H9 (cell line): ENCODE measurements at places on chromosomes 3 and 15.

GRCh38 chr3:19060404-19060803 lies 87.9 kb upstream of the KCNH8 start:
- DNase-seq: no peak

- no peak for DNase-seq
These were observed 60.0 kb upstream of the GADL1 start for GRCh38 chr3:30954426-30954825.

- no peak for DNase-seq
These were observed 1.5 kb upstream of the TCF12 start for GRCh38 chr15:56916825-56917477.

DNA sequence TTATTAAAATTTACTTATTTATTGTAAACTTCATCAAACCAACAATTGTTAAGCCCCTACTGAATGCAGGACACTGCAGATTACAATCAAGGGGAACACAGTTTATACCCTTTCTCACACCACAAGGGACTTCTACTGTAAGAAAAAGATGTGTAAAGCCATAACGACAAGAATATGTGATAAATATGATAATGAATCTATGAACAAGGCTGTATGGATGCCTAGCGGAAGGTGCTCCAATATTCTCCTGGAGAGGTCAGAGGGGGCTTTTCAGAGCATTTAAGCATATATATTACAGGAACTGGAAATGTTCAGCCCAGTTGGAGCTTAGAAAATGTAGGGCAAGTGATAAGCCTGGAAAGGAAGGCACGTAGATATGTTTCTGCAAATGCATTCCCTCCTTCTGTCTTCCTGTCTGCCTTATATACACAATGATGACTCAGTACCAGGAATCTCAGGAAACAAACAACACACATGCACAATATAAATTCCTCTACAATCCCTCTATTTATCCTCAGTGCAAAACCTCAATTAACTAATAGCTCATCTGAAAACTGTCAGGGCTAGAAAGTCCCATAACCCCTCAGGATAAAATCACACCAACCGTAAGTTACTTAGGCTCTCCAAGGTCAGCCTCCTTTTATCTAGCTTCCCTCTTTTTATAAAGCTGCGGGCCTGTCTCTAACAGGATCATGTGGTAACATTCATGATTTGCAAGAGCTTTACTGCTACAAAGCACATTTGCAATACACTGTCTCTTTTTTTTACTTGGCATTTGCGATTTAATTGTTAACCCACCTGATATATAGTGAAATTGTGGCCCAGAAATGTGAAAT lies 393.1 kb downstream of the LPP start:
- DNase-seq: no peak

- no peak for DNase-seq
These were observed 75.2 kb downstream of the APBA2 start for GRCh38 chr15:28960979-28961378.

- no peak for DNase-seq
These were observed 55.8 kb upstream of the PRR23E start for GRCh38 chr3:127137113-127137512.

DNA sequence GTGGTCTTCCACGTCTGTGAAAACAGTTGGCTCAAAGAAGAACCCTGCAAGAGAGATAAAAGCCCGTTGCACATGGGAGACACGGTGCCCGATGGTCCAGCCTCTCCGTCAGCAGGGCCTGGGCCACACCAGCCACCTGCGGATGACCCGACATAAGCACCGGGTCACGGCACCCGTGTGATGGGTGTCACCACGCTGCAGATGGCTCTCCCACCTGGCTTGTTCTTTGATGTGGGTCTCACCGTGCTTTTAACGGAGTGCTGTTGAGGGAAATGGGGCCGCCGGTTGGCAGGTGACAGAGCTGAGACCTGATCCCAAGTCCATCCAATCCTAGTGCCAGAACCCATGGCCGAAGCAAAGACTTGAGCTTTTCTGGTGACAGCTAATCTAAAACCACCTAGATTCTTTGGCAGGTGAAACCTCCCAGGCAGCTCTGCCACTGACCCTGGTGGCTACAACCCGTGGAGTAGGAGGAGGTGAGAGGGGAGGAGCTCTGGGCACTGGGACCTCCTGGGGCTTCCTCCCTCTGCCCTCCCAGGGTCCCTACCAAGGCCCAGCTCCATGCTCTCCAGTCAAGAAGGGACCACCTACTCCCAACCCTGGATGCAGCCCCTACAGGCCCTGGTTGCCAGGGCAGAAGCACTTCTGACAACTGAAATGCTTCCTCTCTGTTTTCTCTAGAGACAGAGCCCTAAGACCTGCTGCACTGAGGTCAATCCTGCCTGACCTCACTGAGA lies 23.4 kb upstream of the SLC41A3 start:
- DNase-seq: no peak

DNA sequence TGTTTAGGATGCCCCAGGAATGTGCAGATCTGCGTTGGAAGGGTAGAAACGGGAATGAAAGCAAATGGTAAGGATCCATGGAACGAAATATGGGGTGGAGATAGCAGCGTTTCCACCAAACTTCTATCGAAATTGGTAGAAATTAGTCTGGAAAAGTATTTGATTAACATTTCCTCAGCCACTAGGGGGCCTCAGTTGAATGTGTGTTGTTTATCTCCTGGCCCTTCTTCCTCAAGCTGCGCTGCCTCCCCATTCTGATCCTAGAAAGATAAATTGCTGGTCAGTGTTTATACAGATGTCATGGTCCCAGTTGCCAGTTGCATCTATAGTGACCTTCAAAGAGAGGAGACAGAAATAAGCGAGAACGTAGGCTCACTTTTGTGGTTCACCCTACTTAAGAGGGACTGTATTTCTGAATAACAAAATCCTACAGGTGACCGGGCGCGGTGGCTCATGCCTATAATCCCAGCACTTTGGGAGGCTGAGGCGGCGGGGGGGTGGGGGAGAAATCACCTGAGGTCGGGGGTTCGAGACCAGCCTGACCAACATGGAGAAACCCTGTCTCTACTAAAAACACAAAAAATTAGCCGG lies 457.1 kb downstream of the SQOR start:
- DNase-seq: peak; percentile 44

DNA sequence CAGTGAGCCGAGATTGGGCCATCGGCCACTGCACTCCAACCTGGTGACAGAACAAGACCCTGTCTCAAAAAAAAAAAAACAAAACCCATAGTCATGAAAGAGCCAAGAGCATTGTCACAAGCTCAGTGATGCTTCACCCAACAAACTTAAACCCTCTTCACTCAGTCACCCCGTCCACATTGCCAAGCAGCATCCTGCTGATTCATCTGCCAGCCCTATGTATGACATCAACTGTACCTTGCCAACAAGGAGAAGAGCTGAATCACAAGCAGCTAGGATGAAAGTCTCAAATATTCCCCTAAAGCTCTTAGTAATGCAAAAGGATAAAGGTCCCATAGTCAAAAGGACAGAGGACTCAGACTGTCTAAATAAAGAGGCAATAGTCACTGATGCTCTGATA lies 90.0 kb downstream of the ANO10 start:
- no peak for DNase-seq

DNA sequence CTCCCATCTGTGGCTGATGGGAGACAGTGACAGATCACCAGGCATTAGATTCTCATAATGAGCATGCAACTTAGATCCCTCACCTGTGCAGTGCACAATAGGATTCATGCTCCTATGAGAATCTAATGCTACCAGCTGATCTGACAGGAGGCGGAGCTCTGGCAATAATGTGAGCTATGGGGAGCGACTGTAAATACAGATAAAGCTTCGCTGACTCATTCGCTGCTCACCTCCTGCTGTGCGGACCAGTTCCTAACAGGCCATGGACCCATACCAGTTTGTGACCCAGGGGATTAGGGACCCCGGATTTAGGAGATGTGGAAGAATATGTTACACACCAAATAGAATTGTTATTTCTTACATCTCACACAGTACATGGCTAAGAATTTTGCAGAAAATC lies 6.7 kb downstream of the ARGFX start:
- peak; percentile 47 for DNase-seq

DNA sequence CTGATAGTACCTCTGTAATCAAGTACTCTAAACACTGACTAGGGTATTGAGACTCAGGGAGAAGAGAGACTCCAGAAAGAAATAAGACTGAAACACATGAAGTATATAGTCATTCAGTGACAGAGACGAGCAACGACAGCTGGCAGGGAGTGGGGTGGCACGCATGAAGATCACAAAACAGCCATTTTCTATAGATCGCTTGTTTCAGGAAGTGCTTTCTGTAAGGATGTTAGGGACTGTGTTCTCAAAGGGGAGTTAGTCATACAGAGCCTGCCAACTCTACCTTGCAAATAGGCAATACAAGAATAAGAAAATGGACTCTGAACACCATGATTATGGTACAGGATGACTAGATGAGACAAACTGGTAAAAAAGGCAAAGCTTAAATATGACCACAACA lies 139.5 kb downstream of the TBL1XR1 start:
- DNase-seq: no peak

DNA sequence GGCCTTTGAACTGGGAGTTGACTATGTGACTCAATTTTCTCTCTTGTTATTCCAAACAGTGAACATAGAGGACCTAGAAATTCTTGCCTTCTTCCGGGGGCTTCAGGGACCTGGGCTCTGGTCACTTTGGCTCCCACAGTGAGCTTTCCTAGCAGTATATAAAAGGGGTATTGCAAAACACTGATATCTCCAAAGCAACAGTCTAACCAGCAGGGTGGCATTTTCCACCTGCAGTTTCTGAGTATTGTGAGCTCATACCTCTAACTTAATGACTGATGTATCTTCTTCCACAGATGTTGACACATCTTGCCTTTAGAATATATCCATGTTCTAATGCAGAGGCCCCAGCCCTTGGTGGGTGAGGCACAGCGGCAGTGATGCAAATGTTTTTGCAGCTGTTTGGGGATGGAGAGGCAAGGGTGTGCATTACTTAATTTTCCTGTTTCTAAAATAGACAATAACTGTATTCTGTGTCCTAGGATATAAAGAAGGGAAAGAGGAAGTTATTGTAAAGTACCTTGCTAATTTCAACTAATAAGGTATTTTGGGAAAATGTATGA lies 45.7 kb upstream of the ADGRG7 start:
- DNase-seq: no peak

DNA sequence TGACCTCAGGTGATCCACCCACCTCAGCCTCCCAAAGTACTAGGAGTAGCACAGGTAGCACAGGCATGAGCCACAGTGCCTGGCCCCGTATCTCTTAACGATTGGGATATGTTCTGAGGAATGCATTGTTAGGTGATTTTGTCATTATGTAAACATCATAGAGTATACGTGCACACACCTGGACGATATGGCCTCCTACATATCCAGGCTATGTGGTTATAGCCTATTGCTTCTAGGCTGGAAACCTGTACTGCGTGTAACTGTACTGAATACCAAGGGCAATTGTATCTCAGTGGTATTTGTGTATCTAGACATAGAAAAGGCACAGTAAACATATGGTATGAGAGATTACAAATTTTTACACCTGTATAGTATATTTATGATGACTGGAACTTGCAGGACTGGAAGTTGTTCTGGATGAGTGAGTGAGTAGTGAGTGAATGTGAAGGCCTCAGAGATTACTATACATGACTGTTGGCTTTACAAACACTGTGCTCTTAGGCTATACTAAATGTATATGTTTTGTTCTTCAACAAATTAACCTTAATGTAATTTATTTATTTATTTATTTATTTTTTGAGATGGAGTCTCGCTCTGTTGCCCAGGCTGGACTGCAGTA lies 120.7 kb downstream of the MBNL1 start:
- no peak for DNase-seq

DNA sequence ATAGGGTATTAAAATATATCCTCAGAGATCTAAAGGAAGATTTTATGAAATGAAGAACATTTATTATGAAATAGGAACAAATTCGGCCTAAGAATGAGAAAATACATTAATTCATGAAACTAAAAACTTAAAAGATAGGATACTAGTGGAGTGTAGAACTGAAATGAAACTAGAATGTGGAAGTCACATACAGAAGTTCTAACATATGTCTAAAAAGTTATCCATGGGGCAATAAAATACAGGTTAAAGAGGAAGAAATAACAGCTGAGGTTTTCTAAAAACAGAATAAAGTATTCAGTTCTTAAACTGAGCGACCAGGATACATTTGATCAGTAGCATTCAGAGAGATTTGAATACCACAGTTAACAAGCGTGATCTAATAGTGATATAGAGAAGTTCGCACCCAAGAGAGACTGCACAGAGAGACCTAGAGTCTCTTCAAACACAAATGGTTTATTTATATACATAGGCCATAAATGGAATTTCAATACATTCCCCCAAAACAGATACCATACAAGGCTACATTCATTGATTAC lies 85.9 kb downstream of the FEZF2 start:
- DNase-seq: no peak

GRCh38 chr3:27094721-27095120 lies 274.5 kb downstream of the NEK10 start:
- DNase-seq: no peak

DNA sequence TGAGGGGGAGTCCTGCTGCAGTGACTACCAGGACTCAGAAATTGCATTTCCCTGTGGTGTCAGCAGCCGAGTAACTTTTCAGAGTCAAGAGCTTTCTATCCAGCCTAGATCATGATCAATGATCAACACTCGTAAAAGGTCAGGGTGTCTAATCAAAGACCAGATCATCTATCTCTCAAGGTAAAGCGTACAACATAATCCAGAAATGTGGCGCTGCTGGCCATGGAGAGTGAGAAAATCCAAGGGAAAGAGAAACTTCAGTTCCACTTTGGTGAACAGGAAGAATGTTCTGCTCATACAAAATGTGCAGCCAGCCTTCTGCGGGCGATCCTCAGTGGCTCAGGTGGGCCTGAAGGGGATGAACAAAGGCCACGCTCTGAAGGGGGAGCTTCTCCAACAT lies 1005.8 kb upstream of the NR2F2 start:
- no peak for DNase-seq

GRCh38 chr3:103002425-103003176 lies 567.8 kb downstream of the ZPLD1 start:
- DNase-seq: no peak

- no peak for DNase-seq
These were observed 145.2 kb downstream of the FILIP1L start for GRCh38 chr3:99969136-99969535.

DNA sequence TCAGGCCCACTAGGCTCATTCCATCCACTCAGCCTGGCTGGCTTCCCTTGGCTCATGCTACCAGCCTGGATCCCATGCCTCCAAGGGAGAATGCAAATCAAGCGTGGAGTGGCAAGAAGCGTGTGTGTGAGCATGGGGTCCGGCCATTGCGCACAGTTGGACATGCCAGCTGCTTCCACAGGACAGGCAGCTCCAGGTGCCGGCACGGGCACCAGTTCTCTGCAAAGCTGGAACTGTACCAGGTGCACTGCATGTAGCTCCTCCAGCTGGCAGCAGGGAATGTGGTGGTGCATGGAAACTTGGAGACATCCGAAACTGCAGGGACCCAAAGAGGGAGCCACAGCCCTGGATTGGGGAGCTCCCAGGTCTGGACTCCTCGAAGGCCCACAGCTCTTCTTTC lies 449.8 kb downstream of the EPHA6 start:
- peak; percentile 32 for DNase-seq
